ENCODE measurements at places on chromosomes 5 and 9.
A peak's percentile ranks its signal among the peaks of the same experiment; 100 is the strongest.

DNA sequence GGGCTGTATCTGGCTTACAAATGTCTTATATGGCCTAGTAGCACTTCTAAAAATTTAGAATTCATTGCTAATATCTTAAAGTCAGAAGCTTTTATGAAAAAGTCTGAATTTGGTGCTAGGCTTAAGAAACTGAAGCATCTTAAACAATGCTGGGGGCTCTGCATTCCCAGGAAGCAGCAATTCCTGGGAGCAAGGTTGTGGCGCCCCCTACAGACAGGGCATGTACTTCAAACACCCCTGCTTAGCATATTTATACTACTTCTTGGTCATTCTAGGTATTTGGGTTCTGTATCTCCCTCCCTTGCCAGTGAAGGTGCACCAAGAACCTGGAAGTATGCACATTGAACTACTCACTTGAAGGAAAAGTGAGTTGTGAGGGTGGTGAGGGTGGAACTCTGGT lies 64.6 kb upstream of the GRIA1 start:
- DNase-seq: no peak

DNA sequence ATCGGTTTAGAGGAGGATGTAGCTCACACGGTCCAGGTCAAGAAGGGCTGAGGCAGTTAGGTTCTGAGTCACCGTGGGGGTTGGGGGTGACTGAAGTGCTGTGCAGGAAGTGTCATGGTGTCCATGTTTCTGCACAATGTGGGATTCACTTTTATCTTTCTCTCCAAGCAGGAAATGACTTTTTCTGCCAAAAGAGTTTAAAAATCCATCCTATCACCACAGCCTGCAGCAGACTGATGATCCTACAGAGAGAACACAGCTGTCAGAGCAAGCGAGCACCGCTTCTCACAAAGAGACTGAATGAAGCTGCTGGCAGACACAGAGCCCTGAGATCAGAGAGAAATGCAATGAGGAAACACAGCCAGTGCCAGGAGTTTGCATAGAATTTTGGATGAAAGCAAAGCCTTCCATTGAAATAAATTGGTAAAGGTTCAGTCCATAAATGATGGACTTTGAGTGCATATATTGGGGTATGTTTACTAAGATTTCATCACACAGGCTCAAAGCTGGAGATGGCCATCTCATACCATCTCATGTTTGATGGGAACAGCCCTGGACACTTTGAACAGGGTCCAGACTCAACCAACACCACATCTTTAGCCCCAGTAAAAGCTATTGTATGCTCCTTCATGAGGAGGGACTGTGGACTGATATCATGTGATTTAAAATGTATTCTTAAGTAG lies 213.9 kb upstream of the FBXL7 start:
- DNase-seq: no peak

DNA sequence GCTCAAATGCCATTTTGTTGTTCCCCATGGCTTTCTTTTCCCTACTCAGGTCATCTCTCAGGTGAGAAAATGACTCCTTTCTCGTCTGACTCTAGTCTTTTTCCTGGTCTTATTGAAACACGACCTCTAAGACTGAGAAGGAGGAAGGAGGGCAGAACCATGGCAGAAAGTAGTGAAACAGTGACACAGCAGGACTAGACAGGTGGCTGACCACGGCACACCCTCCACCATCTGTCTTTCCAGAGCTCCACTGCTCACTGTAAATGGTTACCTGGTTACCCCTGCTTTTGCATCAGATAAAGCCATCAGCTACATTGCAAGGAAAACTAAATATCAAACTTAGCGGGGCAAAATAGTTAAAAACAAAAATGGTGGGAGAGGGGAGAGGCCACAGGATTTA lies 30.9 kb downstream of the NR4A3 start:
- no peak for DNase-seq

GRCh38 chr5:108727651-108728565 lies 19.8 kb upstream of the FER start:
- peak; percentile 98 for DNase-seq

DNA sequence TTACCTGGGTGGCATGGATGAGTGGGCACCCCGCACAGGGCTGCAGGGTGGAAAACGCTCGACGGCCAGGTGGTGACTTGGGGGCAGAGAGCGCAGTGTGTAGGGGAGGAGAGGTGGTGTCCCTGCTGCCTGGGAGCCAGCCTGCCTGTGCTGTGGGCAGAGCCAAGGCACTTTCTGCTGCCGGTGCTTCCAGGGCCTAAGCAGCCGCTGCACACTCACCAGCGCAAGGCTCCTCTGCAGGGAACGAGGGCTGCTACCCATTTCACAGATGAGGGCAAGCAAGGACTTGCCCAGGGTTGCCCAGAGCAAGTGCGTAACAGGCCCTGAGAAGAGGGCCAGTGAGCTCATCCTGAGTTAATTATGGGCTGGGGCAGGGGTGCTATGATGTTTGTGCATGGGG lies 62.5 kb downstream of the CRB2 start:
- DNase-seq: no peak
